ENCODE measurements at places on chromosomes 7 and 10.

- DNase-seq: no peak
Observed at GRCh38 chr10:86314616-86315548, 51.7 kb downstream of the GRID1 start.

- DNase-seq: no peak
Observed at GRCh38 chr10:124107072-124107471, 13.7 kb upstream of the CHST15 start.

GRCh38 chr7:110786328-110786965 lies 304.5 kb upstream of the LRRN3 start:
- no peak for DNase-seq

GRCh38 chr7:66142334-66142733 lies 27.7 kb downstream of the CRCP start:
- no peak for DNase-seq

GRCh38 chr10:118980870-118981269 lies 48.6 kb upstream of the NANOS1 start:
- DNase-seq: no peak

GRCh38 chr7:112383671-112384417 lies 66.4 kb upstream of the IFRD1 start:
- DNase-seq: no peak

DNA sequence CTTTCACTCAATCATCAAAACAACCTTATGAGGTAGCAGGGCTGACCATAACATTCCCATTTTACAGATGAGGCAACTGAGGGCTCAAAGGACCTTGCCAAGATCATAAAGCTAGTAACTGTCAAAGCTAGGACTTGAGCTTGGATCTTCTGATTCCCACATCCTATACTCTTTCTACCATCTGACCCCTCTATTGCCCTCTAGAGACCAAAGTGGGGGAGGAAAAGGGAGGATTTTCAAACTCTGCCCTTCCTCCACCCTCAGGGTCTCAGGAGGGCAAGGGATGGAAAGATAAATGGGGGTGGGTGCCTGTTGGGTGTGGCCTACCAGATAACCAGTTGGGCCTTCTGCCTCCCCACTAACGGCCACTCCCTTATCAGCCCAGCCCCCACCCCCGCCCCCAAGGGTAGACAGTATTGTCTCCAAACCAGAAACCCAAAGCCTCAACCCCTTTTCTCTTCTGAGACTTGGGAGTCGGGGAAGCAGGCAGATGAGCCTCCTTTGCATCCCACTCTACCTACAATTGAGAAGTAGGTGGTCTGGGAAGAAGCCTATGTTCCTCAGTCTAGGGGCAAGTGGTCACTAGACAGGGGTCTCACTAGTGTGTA lies 7.9 kb downstream of the LDB1 start:
- no peak for DNase-seq

DNA sequence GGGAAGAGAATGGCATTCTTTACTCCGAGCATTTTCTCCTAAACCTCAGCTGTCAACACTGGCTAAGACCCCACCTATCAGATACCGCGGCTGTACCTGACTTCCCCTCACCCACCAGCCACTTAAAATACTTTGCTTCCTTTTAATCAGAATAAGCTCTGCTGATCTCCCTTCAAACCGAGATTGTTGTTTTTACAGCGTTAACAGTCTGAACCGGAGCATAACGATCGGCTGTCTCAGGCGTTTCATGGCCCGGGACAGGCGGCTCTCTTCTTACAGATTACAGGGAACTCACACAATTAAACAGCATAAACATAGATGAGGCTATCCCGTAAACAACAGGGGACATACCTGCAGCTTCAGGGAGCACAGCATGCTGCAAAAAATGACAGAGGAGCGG lies 174.3 kb upstream of the RNF32 start:
- no peak for DNase-seq

DNA sequence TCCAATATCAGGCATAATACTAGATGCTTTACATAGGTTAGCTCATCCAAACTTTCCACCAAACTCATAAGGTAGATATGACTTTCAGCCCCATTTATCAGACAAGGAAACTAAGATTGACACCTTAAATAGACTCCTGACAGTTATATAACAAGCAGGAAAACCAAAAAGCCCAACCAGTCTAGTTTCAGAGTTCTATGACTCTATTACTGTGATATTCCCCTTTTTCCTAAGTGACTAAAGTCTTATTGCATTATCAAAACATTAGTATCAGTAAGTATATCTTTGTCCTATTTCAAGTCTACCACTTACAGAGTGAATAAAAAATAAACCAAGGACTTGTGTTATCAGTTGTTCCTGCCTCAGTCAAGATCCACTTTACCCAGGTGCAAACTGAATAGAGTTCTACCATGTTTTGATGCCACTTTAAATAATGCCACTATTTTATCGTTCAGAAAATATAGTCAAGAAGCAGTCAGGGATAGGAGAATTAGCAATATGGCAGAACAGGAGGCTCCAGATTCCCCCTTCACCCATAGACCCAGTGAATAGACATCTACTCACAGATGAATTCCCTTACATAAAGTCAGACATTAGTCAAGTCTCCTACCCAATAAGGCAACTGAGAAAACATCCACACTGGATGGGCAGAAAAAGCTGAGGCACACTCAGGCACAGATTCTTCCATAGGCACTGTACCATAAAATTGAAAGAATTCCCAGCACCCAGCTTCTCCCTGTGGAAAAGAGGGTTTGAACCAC lies 74.1 kb downstream of the CRPPA start:
- DNase-seq: no peak

DNA sequence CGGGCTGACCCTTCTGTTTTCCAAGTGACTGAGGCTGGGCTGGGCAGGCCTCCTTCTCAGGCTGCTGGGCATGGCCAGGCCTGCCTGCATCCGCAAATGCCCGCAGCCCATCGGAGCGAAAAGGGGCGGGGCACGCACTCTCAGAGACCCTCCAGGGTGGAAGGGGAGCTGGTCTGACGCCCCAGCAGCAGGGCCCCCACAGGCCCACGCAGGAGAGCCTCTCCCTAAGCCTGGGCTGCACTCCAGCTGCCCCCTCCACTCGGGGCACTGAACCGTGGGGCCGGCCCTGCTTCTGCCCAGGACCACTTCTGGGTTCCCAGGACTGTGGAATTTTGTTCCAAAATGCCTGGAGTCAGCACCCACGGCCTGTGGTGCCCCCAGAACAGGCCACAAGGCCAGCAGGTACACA lies 9.3 kb downstream of the ADAP1 start:
- DNase-seq: no peak

GRCh38 chr10:115854740-115855435 lies 418.1 kb downstream of the GFRA1 start:
- no peak for DNase-seq

DNA sequence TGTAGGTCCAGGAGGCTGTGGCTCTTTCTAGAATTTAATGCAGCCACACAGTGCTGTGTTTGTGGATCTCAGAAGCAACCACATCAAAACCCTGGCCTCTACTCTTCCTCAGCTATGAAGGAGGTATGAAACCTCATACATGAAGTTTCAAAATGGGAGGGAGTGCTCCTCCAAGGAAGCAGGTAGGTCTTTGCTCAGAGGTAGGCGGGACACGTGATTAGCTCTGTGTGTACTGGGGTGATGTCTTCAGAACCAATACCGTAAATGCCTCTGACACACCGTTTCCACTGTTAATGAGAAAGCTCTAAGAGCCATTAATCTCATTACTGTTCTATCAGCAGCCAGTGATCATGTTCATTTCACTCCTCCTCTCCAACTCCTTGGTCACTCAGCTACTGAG lies 126.1 kb downstream of the PLXNA4 start:
- DNase-seq: no peak

GRCh38 chr7:140562926-140563481 lies 77.6 kb downstream of the DENND2A start:
- no peak for DNase-seq

- DNase-seq: no peak
Observed at GRCh38 chr10:62690703-62691102, 113.8 kb upstream of the ADO start.

GRCh38 chr7:2638224-2638991 lies 6.6 kb downstream of the TTYH3 start:
- no peak for DNase-seq

DNA sequence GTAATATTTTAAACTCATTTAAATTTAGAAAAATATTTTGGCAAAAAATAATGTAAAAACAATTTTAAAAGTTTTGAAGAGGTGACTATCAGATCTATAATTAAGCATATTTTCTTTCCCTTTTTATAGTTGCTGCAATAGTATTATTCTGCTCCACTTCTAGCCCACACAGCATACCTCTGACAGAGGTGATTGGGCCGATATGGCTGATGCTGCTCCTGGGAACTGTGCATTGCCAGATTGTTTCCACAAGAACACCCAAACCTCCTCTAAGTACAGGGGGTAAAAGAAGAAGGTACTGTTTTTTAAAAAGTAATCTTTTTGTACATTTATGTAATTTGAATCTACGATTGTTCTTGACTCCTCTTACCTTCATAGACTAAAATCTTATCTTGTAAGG lies 110.1 kb downstream of the PHTF2 start:
- no peak for DNase-seq

- no peak for DNase-seq
Observed at GRCh38 chr7:38335128-38335491, 61.7 kb upstream of the TARP start.

DNA sequence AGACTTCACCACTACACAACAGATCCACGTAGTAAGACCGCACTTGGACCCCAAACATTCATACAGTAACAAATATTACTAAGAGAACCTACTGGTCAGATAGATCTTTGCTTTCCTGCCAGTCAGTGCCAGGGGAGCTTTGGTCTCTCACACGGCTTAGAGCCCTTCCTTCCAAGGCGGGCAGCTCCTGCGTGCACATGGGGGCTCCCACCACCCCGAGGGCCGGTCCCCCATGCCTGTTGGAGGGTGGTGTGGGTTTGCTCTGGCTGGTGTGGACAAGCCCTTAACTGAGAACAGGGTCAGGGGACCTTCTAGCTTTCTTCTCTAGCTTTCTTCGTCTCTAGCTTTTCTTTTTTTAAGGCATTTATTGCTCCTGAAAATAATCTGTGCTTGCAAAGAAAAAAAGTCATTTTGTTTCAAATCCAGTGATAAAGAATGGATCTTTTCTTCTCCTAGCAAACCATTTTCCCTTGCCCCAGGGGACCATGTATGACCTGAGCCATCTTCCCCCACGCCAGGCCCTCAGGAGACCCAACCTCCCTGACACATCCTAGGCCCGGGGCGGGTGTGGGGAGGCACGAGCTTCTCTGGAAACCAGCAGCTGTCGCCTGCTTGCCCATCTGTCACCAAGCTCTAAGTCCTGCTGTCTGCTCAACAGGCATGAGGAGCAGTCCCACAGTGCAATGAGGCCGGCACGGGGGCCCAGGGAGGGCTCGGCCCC lies 591.1 kb downstream of the PTPRN2 start:
- no peak for DNase-seq

DNA sequence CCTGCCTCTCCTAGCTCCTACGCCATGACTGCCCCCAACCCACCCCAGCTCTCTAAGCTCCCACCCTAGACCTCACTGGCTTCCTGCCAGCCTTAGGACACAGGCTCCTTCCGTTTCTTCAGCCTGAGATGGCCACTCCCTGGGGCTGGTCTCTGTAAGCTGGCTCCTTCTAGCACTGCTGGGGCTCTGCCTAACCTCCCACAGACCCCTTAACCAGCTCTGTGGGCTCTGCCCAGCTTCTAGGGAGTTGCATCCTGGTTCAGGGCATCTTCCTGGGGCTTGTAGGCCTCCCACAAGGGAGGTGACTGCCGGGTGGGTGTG lies 478.6 kb upstream of the KLF6 start:
- DNase-seq: no peak

GRCh38 chr10:7866176-7866575 lies 47.9 kb downstream of the TAF3 start:
- DNase-seq: no peak

DNA sequence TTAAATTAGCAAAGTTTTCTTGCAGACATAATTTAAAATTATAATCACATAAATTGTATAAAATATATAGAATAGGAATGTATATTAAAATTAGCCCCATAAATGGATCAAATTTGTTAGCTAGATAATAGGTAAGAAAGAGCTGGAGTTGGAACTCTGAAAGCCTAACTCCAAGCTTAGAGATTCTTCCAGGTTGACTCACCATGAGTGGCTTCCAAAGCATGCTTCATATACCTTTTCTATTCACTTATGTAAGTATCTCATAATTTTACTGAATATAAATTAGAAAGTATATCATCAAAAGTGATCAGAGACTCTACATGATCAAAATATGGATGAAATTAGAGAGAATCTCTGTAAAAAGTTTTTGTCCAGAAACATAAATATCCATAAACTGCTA lies 320.7 kb upstream of the MAGI2 start:
- no peak for DNase-seq

DNA sequence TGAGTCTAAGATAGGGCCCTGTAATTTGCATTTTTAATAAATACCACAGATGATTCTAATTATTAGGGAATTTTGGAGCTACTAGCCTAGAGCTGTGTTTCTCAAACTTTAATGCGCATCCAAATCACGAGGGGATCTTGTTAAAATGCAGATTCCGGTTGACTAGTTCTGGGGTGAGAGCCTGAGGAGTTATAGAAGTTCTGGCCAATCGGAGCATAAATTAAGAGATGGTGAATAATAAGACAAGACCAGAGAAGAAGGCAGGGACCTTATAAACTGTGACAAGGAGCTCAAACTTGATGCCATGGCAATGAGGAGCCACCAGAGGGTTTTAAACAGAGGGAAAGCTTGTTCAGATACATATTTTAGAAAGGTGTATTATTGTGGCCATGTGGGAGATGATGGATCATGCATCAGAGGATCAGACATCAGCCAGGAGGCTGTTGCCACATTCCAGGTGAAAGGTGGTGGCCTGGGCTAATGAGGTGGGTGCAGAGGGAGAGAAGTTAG lies 29.7 kb upstream of the TLX1 start:
- DNase-seq: no peak

DNA sequence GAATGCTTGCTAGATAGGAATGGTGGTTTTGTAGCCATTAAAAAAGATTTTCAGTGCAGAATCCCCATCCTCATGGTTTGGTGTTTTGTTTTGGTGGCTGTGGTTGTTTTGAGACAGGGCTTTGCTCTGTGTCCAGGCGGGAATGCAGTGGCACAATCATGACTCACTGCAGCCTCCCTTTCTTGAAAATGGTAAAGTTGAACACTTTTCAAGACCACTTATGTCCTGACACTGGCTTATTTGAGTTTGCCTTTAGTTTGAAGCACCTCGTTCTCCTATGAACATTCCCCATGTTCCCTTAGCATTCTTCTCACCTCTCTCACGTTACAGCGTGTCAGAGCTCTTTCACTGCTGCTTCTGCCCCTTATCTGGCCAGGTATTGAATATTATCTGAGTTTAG lies 140.1 kb downstream of the LRRC4 start:
- DNase-seq: no peak

- no peak for DNase-seq
Observed at GRCh38 chr10:80484243-80484642, 30.1 kb downstream of the TSPAN14 start.

DNA sequence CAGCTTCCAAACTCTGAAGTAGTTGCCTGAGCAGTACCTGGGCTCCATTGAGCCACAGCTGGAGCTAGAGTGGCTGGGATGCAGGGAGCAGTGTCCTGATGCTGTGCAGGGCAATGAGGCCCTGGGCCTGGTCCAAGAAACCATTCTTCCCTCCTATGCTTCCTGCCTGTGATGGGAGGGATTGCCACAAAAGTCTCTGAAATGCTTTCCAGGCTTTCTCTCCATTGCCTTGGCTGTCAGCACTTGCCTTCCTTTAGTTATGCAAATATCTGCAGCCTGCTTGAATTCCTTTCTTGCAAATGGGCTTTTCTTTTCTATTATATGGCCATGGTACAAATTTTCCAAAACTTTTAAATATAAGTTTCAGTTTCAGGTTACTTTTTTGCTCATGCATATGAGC lies 972.2 kb upstream of the MBL2 start:
- DNase-seq: no peak
